ENCODE measurements at places on chromosomes 7 and 10.
A peak's percentile ranks its signal among the peaks of the same experiment; 100 is the strongest.

DNA sequence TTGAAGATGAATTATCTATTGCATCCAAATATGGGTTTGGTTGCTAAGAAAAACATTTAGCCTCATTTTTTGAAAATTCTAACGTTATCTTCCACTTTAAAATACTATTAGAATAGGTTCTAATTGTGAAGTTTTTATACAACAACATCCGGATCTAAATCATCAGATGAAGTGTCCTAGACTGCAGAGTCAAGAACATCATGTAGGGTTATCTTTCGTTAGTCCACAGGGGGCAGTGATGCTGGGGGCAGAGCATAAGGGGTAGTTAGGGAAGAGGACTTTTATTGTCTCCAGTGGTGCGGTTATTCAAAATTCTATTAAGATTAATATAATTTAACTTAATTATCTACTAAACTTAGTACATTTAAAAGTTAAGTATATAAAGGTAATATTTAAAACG is 990.6 kb upstream of the PHF14 start:
- no peak for DNase-seq

GRCh38 chr7:74311305-74311744 is 22.1 kb downstream of the CLIP2 start:
- DNase-seq = no peak

DNA sequence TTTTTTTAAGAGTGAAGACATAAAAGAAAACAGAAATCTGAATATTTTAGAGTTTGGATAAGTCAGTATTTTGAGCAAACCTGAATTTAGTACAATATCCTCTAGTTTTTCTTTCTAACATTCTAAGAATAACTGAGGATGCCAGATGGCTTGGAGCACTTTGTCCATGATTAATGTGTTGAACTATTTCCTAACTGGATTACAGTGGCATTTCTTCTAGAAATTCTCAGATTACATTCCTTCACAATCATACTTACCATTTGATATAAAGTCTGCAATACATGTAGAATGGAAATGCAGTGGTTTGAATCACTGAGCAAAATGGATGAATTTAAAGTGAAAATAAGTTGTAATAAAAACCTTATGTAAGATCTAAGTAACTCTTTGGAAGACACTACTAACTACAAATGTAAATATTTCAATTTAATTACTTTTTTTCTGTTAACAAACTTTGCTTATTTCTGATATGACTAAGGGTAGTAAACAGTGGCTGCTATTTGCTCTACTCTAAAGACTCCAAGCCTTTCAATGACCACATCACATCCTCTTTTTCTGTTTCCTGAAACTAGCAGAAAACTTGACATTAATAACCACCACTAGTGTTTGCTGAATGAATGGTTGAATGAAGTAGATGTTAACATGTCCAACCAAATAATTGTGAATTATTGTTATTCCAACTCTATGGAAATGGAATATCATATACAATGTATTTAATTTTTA is 102.8 kb downstream of the PRKG1 start:
- no peak for DNase-seq

GRCh38 chr7:44307301-44307900 is 18.0 kb downstream of the CAMK2B start:
- no peak for DNase-seq

DNA sequence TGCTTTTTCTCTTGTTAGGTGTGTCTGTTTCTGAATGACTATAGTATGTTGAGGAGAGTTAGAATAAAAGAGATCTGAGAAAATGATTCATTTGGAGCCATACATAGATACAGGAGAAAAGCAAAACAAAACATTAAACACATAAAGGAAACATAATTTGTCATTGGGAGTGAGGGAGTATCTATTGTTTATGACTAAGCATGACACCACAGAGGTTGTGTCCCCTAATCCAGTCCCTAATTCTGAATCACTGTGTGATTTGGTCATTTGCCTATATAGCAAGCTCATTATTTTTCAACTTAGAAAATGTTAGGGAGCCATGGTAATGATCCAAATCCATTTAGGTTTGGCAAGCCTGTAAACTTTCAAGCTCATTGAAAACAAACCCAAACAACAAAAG is 132.3 kb upstream of the BMPER start:
- no peak for DNase-seq

DNA sequence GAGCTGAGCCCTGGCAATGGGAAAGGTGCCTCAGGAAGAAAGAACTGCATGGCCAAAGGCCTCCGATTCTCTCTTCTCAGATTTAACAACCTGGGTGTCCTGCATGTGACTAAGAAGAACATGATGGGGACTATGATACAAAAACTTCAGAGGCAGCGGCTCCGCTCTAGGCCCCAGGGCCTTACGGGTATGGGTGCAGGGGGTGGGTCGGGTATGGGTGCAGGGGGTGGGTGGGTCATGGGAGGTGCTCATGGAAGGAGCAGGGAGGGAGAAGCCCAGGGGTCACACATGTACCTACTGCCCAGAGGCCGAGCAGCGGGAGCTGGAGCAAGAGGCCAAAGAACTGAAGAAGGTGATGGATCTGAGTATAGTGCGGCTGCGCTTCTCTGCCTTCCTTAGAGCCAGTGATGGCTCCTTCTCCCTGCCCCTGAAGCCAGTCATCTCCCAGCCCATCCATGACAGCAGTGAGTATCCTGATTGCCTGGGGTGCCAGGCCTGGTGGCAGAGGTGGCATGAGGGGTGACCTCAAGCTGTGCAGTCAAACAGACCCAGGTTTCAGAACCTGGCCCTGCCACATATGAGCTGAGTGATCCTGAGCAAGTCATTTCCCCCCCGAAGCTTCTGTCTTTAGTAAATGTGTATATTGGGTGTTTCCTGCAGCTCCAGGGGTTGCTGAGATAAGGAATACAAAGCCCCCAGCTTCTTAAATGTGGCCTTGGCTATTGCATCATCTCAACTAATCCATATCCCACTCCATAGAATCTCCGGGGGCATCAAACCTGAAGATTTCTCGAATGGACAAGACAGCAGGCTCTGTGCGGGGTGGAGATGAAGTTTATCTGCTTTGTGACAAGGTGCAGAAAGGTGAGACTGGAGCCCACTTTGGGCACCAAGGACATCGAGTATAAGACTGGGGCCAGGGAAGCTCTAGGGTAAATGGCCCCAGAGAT is 2.0 kb downstream of the NFKB2 start:
- DNase-seq = no peak

DNA sequence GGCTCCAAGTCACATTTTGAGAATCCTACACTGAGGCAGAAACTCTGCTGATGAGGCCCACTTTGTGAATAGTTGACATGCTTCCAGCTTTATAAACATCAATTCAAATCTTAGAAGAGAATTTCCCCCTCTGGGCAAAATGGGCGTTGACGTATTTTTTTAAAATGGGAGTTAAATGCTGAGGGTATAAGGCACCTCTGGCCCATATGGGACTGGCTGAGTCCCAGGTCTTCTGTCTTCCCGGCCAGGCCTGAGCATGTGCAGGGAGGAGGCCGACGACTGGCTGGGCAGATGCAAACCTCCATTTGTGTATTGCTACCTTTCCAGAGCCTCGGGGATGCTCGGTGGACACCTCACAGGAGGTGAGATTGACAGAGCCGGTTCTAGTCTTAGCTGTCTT is 37.7 kb downstream of the BUB3 start:
- DNase-seq = no peak

DNA sequence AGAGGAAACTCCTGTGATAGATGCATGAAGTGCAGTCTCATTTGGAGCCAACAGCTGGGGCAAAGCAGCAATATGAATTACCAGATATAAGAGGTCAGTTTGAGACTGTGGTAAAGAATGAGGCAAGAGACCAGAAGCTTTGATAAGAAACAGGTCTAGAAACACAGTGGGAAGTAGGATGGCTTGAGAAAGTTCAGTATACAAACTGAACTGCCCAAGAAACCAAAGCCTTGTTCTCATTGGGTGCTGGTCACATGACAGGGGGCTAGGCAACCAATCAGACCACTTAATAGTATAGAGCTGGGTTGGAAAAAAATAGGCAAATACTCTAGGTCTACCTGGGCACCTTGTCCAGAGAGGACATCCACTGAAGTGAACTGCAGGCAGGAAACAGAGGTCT is 46.2 kb upstream of the PLCE1 start:
- DNase-seq = no peak

- DNase-seq = no peak
Observed at GRCh38 chr7:3234851-3235250, 66.2 kb upstream of the SDK1 start.

GRCh38 chr10:21138769-21139340 is 241.7 kb upstream of the NEBL start:
- peak; percentile 56 for DNase-seq

DNA sequence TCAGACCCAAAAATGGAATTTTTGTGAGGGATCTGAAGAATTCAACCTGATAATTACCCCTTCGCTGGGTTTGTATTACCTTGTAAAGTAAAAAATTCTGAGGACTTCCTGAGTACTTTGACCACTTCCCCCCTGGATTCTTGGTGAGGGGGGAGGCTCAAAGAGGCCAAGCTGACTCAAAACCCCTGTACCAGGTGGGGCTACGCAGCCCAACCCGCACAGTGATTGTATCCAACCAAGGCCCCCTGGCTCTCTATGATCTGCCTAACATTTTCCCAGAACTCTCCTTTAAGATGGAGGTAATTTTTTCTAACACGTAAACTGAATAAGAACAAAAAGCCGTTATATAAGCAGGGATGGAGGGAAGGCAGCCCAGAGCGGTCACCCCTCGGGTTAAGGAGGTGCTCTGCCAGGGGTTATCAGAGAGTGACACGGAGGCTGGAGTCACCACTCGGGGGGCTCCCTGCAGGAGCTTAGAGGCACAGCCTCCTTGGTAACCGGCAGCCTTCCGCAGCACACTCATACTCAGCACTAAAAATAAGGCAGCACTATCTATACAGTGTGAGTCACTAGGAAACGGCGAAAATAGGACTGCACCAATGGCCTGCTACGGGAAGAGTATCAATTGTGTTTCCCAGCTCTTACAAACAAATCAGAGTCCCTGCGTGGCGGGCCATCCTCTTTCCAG is 255.4 kb downstream of the ELMO1 start:
- no peak for DNase-seq

DNA sequence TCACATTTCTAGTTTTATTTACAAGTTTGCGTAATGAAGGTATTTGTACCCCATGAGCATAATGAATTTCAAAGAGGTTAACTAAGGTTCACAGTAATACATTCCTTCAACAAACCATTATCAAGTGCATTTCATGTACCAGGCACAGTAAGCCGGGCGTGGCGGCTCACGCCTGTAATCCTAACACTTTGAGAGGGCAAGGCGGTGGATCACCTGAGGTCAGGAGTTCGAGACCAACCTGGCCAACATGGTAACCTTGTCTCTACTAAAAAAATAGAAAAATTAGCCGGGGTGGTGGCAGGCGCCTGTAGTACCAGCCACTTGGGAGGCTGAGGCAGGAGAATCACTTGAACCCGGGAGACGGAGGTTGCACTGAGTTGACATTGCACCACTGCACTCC is 4.3 kb upstream of the EIF3A start:
- no peak for DNase-seq

Data from NCI-H774 (cell line).